Hematopoietic multipotent progenitor cell treated with erythropoietin and hydrocortisone succinate and interleukin-3 and kit ligand, for 15 days (in vitro differentiated cells): ENCODE measurements at places on chromosomes 13 and 19.

DNA sequence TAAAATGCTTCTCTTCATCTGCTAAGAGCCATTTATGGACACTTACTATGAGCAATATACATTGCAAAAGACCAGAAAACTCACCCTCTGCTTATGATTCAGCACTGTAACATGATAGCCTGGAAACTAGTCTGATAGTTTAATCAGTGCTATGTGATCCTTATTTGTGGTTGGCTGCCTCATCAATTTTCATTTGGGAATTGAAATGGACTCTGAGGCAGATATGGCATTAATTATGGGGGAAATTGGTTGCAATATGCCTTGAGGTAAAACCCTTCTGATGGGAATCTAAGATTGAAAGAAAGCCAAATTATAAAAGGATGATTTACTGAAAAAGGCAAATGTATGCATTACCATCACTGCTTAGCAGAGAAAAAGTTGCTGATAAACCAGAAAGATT is 33.5 kb downstream of the FAM216B start:
- DNase-seq = no peak

DNA sequence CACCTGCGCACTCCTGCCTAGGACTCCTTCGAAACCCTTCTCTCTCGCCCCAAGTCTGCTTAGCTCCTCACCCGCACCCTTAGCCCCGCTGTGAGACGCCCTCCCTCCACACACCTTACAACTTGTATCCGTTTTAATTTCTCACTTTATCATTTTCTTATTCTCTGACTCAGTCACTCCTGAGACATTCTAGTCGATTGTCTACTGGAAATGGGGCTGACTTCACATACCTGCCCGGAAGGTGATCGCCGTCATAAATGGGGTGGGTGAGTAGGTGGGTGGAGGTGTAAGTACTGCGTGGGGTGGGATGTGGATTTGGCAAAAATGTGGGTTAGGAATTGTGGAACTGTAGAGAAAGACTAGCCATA is 714 bp downstream of the NDFIP2 start:
- peak; percentile 21 for DNase-seq

- DNase-seq = no peak
Measured at GRCh38 chr13:40697711-40698110, 31.3 kb upstream of the FOXO1 start.

- DNase-seq = no peak
Measured at GRCh38 chr13:89822467-89822866, 1525.0 kb upstream of the MIR17HG start.

- DNase-seq = no peak
Measured at GRCh38 chr19:35204799-35205732, 23.5 kb downstream of the FAM187B start.

DNA sequence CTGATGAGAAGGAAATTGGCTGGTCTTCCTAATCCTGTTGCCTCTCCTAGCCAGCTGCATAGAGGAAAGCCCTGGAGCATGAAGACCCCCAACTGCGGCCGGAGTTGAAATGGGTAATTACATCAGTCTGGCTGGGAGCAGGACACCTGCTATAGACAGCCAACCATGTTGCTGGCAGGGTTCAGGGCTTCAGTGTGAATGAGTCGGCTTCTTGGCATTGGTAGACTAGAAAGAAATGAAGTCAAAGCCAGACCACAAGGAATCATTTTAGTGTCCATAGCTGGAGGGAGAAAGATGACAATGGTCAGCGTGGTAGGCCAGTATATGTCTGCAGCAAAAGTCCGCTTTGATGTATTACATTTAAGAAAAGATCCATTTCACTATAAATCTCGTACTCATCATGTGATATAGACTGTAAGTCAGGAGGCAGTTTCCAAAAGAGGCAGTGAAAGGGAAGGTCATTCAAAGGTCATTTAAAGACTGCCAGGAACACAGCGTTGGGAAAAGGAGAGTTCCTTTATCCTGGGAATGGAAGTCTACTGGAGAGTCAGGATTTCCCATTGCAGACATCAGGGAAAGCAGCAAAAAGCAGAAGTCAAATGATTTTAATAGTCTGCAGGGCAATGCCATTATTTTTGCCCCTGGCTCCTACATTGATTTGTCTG is 262.7 kb downstream of the DNAJC15 start:
- DNase-seq = no peak

- no peak for DNase-seq
Measured at GRCh38 chr19:14361824-14362223, 19.4 kb upstream of the ADGRE5 start.

DNA sequence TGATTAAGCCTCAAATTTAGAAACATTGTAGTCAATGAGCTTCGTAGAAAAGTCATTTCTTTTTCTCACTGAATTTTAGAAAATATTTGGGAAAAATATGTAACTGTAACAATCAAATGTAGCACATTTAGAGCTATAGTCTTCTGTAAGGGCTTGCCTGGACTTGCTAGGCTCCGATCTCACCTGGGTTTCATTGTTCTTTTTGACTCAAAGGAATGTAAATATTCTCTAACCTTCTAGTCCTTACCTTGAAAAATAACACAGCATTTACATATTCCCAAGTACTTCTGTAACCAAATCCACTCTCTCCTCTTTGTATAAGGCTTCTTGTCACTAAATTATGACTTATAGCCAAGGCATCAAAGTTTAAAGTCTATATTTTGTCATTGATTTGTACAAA is 2.9 kb upstream of the UFM1 start:
- DNase-seq = no peak

GRCh38 chr19:7928334-7928706 is 2.4 kb upstream of the CTXN1 start:
- no peak for DNase-seq

DNA sequence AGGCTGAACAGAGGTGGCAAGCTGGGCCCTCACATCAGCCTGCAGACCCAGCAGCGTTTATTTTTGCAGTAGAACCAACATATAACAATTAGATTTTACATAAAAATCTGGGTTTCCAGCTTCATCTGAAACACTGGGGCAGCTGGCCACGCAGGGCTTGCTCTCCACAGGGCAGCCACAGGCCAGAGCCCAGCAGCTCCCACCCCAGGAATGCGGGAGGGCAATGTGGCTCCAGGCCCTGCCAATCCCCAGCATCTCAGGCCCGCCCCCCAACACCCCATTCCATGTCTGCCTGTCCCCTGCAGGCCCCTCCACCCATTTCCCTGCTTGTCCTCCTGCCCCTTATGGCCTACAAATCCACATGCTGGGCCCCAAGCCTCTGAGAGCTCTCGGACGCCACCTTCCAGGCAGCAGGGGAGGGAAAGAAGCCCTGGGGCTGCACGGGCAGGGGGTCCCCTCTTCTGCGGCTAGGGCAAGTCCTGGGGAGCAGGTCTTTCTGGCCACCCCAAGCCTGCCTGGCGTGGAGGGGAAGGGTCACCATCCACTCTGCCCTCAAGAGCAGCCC is 15.0 kb upstream of the VSTM2B start:
- DNase-seq = no peak

DNA sequence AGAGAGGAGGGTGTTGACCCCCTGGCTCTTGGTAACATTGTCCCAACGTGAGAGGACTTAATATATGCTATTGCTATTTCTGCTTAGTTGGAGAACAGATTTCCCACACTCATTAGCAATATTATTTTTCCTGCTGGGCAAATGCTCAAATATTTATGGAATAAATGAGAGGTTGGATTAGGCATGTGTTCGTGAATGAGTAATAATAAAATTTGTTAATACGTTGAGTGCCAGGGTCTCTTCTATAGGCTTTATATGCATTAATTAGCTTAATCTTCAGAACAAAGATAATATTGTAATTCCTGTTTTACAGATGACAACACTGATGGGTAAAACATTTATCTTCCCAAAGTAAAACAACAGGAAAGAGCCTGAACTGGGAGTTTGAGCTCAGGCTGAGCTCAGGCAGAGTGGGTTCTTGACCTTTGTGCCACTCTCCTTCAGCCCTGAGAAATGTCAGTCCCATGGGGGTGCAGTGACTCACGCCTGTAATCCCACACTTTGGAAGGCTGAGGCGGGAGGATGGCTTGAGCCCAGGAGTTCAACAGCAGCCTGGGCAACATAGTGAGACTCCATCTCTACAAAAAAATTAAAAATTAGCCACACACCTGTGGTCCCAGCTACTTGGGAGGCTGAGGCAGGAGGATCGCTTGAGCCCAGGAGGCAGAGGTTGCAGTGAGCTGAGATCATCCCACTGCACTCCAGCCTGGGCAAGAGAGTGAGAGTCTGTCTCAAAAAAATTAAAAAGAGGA is 1.2 kb downstream of the ZNF233 start:
- no peak for DNase-seq

GRCh38 chr13:71249011-71249410 is 618.0 kb downstream of the DACH1 start:
- no peak for DNase-seq

GRCh38 chr19:45362291-45362690 is 8.1 kb downstream of the ERCC2 start:
- DNase-seq = no peak

DNA sequence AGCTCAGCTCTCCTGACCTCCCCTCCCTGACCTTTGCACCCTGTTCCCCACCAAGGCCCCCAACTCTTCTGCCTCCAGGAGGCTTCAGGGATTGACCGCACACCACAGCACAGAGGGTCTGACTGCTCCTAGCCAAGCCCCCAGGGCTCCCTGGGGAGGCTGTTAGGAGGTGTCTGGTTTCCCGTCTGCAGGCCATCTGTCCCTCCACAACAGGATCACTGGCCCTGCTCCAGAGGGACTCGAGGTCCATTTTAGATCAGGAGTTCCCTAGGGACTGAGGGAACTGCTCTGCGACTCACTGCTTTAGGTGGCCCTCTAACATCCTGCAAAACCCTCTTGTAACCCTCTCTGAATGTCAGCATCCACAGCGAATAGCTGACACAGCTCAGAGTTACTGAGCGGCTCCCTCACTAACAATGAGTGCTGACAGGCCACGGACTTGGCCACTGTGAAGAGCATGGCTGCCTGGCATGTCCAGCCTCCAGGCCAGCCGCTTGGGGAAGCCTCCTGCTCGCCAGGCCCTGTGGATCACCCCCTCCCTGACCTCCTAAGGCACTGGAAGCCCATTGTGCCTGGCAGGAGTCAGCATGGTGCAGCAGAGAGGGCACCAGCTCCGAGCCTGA is 17.7 kb downstream of the GRIK5 start:
- DNase-seq = no peak

DNA sequence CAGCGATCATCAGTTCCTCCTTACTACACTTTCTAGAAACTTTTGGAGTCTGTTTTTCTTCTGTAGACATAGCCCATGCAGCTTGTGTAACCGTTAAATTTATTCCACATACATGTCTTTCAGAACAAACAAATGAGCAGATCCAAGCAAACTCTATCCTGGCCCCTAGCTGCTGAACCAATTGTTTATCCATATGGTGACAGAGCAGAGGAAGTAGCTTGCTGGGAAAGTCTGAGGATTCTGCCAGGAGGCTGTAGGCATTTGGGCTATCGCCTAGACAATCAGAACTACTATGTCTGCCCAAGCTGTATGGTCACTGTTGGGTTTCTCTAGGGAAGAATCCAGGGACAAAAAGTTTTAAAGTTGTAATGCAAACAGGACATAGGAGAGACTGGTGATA is 343.7 kb downstream of the SPRY2 start:
- no peak for DNase-seq

- no peak for DNase-seq
Measured at GRCh38 chr19:56088497-56089215, 32.4 kb downstream of the ZNF787 start.

DNA sequence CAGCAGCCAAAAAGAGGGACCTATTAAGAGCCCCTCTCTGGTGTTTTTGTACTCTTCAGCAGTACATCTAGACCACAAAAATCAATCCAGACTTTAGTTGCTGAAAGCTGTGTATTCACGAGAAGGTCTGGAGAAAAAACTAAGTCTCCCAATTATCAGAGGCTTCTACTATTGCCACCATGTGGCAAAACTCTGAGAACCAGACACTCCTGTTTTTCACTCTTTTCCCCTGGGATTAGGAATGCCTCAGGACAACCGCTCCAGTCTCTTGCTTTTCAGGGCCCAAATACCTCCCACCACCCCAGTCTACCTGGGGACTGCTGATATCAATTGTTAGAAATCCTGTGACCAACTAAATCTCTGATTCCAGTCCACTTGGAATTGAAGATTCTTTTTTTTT is 30.1 kb upstream of the OBI1 start:
- no peak for DNase-seq

DNA sequence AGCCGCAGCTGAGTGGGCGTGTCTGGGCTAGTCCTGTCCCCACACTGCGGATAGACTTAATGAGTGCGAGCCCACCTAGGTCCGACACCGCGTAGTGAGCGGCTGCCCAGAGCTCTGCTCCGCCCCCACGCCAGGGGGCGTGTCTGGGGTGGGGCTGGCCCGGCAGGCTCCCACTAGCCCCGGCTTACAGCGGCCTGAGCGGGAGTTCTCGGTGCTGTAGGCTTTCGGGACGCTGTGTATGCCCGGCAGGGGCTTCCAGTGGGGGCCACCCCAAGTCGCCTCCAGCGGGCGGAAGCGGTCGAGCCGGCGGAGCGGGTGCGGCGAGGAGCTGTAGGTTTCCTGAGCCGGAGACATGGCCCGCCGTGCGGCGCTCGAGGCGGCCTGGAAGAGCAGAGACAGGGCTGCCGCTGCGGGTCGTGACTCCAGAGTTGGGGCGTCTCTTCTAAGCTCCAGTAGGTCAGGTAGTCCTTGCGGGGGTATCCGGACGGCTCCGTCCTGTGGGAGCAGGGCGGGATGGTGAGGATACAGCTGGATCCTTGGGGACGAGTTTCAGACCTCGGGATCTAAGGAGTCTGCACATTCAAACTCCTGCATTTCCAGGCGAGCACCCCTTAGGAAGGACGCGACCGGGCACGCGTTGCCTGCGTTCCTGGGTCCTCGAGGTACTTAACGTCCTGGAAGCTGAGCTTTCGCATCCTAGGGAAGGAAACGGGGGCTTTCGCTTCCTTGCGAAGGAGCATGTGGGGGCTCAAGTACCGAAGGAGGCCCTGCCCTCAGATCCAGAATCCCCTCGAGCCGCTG is 1.2 kb downstream of the CGB7 start:
- peak; percentile 30 for DNase-seq

GRCh38 chr13:47841151-47841550 is 159.9 kb downstream of the SUCLA2 start:
- DNase-seq = no peak

DNA sequence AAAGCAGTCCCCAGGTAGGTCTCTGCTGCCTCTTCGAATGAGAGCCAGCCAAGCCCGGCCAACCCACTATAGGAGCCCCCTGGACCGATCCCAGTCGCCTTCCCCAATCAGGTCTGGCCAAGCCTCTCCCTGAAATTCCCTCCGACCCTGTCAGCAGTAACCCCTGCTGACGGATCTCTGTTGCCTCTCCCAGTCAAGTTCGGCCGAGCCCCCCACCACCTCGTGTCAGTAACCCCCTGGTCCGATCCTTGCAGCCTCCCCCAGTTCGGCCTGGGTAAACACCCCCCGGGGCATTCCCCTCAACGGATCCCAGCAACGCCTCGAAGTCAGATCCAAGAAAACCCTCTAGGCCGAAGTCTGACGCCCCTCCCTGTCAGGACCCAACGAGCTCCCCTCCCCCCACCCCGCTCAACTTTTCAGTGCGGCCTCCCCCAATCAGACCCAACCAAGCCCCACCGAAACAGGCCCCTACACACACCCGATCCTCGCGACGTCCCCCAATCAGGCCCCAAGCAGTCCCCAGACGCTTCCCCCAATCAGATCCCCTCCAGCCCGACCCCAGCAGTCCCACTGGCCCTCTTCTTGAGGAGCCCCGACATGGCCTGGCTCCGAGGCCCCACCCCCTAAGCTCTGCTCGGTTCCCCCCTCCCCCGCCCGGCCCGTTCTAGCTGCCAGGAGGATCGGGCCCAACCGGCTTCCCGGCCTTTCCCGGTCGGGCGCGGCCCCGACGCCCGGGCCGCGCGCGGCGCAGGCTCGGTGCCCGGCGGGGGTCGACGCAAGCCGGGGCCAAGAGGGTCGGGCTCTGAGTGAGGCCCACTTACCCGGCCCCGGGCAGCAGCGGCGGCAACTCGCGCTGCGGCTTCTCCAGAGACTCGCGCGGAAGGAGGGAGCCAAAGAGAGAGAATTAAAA is 1.8 kb downstream of the TNPO2 start:
- peak; percentile 49 for DNase-seq
